CD4-positive, CD25-positive, alpha-beta regulatory T cell (primary cell): ENCODE measurements at places on chromosomes 13 and 19. TPM values are rescaled to one million over a fixed set of nuclear protein-coding genes. Genes with fewer than 3 reads are reported as not detected.

ZGLP1 gene
- total RNA-seq, result 2.8 TPM

LTBP4 gene
- 115 TPM for total RNA-seq

GRCh38 chr13:29511980-29512379 lies 83.5 kb downstream of the SLC7A1 start:
- DNase-seq, result no peak
- H3K4me1 ChIP-seq, result no peaks in the 10 kb centered on the region
- peaks cover 22% of the 10 kb centered on the region for H3K36me3 ChIP-seq
- no peaks in the 10 kb centered on the region for H3K27me3 ChIP-seq

DNA sequence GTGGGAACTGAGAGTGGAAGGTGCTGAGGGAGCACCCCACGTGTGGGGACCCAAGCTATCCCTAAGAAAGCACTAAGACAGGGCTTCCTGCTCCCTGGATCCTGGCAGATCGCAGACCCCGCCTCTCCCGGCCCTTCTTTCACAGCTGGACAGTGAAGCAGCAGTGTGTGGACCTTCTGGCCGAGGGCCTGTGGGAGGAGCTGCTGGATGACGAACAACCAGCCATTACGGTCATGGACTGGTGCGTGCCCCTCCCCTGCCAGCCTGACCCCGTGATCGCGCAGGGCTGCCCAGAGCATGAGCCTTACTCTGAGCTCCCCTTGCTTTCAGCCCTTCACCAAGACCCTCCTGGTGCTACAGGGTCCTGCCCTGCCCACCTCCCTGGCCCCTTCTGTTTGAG lies 2.3 kb downstream of the NCCRP1 start:
- no peak for DNase-seq
- H3K27ac ChIP-seq, result no peak overlapping the region
- no peaks in the 10 kb centered on the region for H3K36me3 ChIP-seq
- peaks cover 12% of the 10 kb centered on the region for H3K27me3 ChIP-seq

- H3K27ac ChIP-seq, result no peak overlapping the region
- no peak for DNase-seq
- peaks cover 7% of the 10 kb centered on the region for H3K36me3 ChIP-seq
- no peaks in the 10 kb centered on the region for H3K4me1 ChIP-seq
Observed at GRCh38 chr13:19713186-19713965, 69.4 kb downstream of the PSPC1 start.

GRCh38 chr19:13808856-13809255 lies 13.6 kb downstream of the ZSWIM4 start:
- H3K4me3 ChIP-seq, result no peak overlapping the region
- H3K4me1 ChIP-seq, result no peaks in the 10 kb centered on the region
- DNase-seq, result no peak
- no peaks in the 10 kb centered on the region for H3K27me3 ChIP-seq
- H3K36me3 ChIP-seq, result peaks cover 4% of the 10 kb centered on the region

DNA sequence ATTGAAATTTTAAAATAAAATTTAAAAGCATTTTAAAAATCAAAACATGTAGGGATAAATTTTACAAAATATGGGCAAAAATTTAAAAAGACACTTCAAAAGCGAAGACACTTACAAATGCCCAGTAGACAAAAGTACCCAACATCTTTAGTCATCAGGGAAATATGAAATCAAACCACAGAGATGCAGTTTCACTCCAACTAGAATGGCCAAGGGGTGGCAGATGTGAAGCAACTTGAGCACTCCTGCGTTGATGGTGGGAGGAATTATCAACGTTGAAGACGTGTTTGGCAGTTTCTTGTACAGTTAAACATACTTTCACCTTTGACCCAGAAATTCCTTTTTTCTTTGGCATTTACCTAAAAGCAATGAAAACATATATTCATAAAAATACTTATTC lies 518.0 kb upstream of the SGCG start:
- no peak overlapping the region for H3K4me3 ChIP-seq
- H3K27me3 ChIP-seq, result no peaks in the 10 kb centered on the region
- no peaks in the 10 kb centered on the region for H3K4me1 ChIP-seq
- H3K36me3 ChIP-seq, result no peaks in the 10 kb centered on the region
- no peak for DNase-seq

- DNase-seq, result no peak
- H3K36me3 ChIP-seq, result no peaks in the 10 kb centered on the region
- H3K4me3 ChIP-seq, result no peak overlapping the region
- H3K4me1 ChIP-seq, result peaks cover 4% of the 10 kb centered on the region
- H3K27ac ChIP-seq, result no peak overlapping the region
- H3K27me3 ChIP-seq, result peaks cover 3% of the 10 kb centered on the region
Observed at GRCh38 chr13:110921695-110922094, 6.8 kb upstream of the ANKRD10 start.

DNA sequence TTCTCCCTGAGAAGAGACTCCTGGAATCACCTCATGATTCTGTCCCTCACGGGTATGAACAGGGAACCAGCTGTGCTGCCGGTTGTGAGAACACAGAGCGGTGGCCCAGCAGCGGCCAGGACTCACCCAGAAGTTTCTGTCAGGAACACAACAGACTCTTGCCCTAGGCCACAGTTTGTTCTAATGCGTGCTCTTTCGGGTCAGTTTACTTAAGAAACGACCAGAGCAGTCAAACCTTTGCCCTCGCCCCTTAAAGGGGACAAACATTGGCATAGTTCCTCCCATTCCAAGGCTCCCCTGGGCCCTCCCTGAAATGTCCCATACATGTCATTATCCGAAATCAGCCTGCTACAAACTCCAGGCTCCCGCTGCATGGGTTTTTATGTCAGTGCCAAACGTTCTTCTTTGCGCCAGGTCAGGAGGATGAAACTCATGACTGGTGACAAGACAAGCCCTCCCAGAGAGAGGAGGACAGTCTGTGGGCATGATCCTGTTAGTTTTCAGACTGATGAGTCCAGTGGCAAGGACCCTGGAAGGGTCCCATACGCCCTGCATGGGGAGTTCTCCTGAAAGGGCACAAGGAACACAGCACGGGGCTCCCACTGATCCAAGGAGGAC lies 18.3 kb downstream of the ZIC5 start:
- no peak for DNase-seq
- peaks cover 10% of the 10 kb centered on the region for H3K27me3 ChIP-seq
- H3K27ac ChIP-seq, result no peak overlapping the region
- no peak overlapping the region for H3K4me3 ChIP-seq
- no peaks in the 10 kb centered on the region for H3K36me3 ChIP-seq

GRCh38 chr13:26021956-26022355 lies 29.9 kb downstream of the SHISA2 start:
- H3K4me1 ChIP-seq, result no peaks in the 10 kb centered on the region
- no peaks in the 10 kb centered on the region for H3K36me3 ChIP-seq
- H3K27ac ChIP-seq, result no peak overlapping the region
- no peak overlapping the region for H3K4me3 ChIP-seq

DNA sequence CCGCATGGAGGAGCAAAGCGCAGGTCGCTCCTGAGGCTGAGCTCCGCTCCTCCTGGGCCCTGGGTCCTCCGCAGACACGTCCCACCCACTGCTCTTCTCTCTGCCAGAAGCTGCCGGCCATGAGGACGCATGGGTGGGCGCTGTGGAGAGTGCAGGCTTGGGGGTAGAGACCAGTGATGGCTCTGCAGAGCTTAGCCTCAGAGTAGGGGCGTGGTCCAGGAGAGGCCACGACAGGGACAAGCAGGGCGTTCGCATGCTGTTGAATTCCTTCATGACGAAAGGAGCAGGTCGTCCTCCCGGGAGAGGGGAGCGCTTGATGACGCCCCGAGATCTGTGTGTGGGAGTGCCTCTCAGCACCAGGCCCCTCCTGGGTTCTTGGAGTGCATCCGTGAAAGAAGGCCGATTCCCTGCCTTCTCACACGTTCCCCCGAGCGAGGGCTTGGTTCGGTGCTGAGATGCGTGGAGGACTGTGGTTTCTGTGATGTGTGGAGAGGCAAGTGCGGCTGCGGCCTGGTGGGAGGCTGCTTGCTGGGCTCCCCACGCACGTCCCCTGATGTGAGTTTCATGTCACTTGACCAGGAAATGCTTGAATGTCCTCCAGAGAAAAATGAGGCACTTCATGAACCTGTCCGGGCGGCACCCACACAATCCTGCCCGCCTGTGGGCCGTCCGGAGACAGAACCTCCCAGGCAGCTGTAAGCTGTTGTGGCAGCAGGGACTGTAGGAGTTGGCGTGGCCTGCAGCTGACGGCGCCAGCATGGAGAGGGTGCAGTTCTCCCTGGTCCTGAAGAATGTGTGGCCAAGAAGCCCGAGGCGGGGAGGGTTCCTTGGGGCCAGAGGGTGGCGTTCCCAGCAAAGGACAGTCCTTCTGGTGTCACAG lies 4.5 kb downstream of the SF3A2 start:
- no peak for DNase-seq
- H3K36me3 ChIP-seq, result peaks cover 36% of the 10 kb centered on the region
- peak overlapping the region; percentile 84 for H3K4me3 ChIP-seq
- H3K27ac ChIP-seq, result peak overlapping the region; percentile 99
- no peaks in the 10 kb centered on the region for H3K27me3 ChIP-seq
- H3K4me1 ChIP-seq, result peaks cover 67% of the 10 kb centered on the region

GRCh38 chr19:51274049-51274770 lies 23.3 kb downstream of the SIGLECL1 start:
- no peak for DNase-seq
- H3K27me3 ChIP-seq, result no peaks in the 10 kb centered on the region
- H3K4me3 ChIP-seq, result no peak overlapping the region
- no peak overlapping the region for H3K27ac ChIP-seq
- peaks cover 3% of the 10 kb centered on the region for H3K4me1 ChIP-seq
